Dermis blood vessel endothelial cell (primary cell): ENCODE measurements at places on chromosomes 11 and 22. TPM values are rescaled to one million over a fixed set of nuclear protein-coding genes. Genes with fewer than 3 reads are reported as not detected.

- DNase-seq: no peak
Measured at GRCh38 chr11:62752994-62753735, 795 bp downstream of the ZBTB3 start.

The VSIG2 gene
- total RNA-seq: 0.23 and 0.51 TPM in 2 replicates

The OMP gene
- 0.47 TPM in 1 of 2 replicates, not detected in the other for total RNA-seq

- no peak for DNase-seq
Measured at GRCh38 chr11:27996066-27996465, 111.9 kb downstream of the KIF18A start.

DNA sequence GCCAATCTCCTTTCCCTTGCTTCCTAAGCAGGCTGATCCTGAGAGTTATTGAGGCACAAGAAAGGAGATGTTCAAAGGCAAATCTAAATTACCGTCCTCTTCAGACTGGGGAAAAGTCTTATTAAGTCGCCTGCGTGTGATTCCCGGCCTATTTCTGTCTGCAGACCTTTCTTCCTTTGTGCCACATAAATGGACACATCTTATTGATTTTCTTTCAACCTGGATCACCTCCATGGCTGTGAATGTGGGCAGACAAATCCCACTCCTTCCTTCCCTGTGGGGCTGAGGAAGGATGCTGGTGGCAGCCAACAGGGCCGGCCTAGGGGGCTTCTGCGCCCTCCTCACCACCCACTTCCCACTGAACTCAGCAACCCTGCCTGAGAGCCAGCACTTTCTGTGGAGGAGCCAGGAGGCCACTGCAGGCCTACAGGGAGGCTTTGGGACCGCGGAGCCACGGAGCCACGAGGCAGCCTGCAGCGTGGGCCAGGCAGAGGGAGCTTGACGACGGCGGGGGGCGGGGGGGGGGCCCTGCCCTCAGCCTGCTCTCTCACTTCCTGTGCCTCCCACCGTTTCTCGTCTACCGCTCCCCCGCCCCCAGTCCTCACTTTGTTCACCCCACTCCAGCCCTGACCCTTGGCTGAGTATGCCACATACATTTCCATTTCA lies 73.6 kb upstream of the LMO1 start:
- no peak for DNase-seq

DNA sequence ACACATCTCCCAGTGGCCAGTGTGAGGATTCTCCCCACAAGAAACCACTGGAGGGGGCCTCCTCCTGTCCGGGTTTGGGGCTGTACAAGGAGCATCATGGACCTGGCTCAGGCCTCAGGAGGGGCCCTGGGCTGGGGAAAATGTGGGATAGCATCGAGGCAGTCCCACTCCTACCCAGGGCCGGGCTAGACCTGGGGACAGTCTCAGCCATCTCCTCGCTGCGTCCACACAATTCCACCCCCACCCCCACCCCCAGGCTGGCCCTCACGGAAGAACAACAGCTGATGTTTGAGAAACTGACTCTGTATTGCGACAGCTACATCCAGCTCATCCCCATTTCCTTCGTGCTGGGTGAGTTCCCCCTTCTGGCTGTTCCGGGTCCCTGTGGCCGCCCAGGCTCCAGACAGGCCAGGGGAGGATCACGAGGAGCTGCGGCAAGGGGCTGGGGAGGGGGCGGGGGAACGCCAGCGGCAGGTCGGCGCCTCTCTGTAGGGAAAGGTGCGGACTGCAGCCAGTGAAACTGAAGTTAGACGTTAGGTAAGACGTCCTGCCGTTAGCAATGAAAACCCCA lies 4.8 kb downstream of the BEST1 start:
- peak; percentile 17 for DNase-seq

The OR52I1 gene
- total RNA-seq: not detected in 2 replicates

- DNase-seq: no peak
Measured at GRCh38 chr11:65129649-65130441, 4.5 kb downstream of the SYVN1 start.

The CLMP gene
- 0.17 and 1.3 TPM in 2 replicates for total RNA-seq

- DNase-seq: no peak
Measured at GRCh38 chr11:104538313-104538712, 359.9 kb downstream of the CASP12 start.

The ADM2 gene
- total RNA-seq: 0.34 and 0.60 TPM in 2 replicates
